Substantia nigra (tissue), 51 donors: ENCODE measurements at places on chromosomes 1 and 21.

DNA sequence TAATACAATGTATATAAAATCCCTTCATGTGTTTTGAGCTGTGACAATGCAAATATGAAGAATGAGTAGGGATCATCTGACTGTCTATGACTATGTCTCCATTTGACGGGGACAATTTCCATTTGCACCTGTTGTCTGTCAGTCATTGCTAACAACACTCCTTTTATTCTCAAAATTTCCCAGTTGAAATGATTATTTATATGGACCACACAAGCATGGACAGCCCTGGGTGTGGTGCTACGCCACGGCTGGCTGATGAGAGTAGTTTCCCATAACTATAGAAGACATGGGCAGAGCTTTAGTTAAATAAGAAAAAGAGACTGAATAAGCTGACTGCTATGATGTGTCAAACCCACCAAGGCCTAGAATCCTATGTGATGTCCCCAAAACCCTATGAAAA, 135.8 kb downstream of the MAP3K21 start:
- no peak for DNase-seq

DNA sequence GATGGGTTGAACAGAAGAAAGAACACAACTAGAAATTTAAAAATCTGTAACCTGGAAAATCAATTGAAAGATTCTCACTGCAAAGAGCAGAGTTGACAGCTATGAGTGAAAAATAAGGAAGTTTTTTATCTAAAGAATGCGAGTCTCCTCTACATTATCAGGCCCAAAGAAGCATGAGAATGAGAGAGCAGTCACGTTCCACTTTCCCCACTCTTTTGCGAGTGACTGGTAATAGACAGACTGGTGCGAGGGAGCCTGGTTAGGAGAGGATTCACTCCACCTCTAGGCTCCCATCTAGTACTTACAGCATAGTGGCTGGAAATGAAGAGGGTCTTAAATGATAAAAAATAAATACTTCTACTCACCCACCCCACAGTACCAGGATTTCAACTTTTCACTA, 52.0 kb downstream of the PRDX6 start:
- no peak for DNase-seq

DNA sequence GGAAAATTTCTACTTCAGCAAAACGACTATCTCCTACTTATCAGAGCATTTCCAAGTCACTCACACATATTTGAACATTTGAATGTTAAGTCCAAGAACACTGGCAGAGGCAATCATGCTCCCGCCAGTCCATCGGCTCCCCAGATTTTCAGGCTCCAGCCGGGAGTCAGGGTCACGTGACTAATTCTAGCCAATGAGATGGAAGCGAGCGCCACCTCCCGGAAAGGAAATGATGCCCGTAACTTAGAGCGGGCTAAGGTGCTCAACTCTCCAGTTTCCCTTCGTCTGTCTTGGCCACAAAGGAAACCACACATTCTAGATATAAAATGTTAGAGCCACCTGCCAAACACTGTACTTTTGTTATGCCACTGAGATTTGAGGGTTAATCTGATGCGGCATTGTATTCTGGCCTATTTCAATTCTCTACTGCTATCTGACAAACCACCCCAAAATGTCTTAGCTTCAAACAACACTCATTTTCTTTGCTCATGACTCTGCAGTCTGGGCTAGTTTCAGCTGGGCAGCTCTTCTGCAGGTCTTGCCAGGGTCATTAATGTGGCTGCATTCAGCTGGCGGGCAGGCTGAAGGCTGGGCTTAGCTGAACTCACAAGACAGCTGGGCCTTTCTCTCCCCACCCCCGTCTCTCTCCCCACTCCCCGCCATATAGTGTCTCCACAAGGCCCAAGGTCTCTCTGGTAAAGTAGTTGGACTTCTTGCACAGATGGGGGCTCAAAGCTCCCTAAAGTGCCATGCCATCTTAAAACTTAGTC, 16.5 kb upstream of the LHX4 start:
- DNase-seq = peak; percentile 21

DNA sequence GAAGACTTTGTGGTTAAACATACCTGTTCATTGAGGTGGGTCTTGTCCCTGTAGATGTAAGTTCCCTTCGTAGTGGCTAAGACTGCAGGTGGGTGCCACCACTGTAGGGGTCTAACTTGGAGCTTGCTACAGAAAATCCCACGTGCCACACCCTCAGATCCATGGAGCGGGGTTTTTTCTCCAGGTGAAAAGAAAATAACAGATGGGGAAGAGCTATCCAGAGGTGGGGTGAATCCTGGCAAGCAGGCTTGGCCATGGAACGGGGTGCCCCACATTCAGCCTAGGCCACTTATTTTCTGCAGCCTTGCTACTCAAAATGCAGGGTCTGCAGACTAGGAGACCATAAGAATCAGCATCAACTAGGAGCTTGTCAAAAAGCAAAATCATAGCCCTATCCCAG, 24.0 kb downstream of the EXOC8 start:
- DNase-seq = no peak

GRCh38 chr1:213622365-213623063, 365.3 kb upstream of the PROX1 start:
- no peak for DNase-seq
